ENCODE measurements at places on chromosomes 1 and 21.

DNA sequence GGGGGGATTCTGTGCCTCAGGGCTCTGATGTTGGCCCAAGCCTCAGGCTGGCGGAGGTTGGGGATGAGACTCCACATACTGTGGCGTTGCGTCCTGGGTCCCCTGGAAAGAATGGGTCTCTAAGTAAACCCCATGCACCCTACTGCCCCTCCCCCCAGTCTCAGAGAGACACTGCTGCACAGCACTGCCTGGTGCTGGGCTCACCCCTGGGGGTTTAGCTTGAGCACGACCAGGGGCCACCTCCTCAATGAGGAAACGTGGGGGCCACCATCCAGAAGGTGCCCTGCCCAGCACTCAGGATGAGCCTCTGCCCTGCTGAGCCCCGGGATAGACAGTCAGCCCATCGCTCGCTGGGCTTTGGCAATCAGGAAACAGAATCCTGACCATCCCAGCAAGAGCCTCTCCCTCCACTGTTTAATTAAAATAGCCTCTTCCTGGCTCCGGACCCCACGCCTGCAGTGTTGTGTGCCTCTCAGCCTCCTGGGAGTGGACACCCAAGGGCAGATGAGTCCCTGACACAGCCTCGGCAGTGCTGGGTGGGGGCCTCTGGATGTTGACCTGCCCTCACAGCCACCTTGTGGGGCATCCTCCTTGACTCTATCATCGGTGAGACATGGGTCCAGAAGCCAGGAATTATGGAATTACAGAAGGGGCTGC is 3.5 kb upstream of the KRTAP10-4 start:
- no peak for DNase-seq

- no peak for DNase-seq
Measured at GRCh38 chr1:200221614-200222282, 188.1 kb downstream of the ZNF281 start.

- DNase-seq: no peak
Measured at GRCh38 chr1:56824938-56825337, 5.7 kb upstream of the FYB2 start.

- no peak for DNase-seq
Measured at GRCh38 chr1:182739545-182739944, 50.0 kb upstream of the NPL start.

GRCh38 chr1:48878191-48878940 is 101.7 kb upstream of the BEND5 start:
- DNase-seq: no peak

- DNase-seq: no peak
Measured at GRCh38 chr1:171581226-171581625, 40.8 kb upstream of the MYOCOS start.

GRCh38 chr1:64679177-64679576 is 65.7 kb upstream of the RAVER2 start:
- DNase-seq: no peak

GRCh38 chr1:180185281-180185680 is 30.6 kb downstream of the QSOX1 start:
- DNase-seq: no peak

- DNase-seq: no peak
Measured at GRCh38 chr21:29187944-29188343, 57.5 kb downstream of the MAP3K7CL start.

DNA sequence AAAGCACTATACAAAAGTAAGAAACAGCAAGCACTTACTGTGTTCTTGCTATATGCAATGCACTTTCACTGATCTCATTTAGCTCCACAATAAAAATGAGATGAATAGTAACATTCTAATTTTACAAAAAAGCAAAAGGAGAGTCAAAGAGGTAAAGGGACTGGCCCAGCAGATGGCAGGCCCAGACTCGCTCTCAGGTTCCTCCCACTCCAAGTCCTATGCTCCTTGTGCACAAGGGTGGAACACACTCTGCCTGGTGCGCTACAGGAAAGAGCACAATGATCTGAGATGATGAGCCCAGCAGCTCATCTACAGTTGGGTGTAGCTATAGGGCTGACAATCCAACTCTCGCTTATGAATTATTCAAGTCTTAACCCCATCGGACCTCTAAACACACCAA is 94.1 kb upstream of the LYST start:
- no peak for DNase-seq

GRCh38 chr1:205772607-205773032 is 2.7 kb downstream of the RAB29 start:
- no peak for DNase-seq

DNA sequence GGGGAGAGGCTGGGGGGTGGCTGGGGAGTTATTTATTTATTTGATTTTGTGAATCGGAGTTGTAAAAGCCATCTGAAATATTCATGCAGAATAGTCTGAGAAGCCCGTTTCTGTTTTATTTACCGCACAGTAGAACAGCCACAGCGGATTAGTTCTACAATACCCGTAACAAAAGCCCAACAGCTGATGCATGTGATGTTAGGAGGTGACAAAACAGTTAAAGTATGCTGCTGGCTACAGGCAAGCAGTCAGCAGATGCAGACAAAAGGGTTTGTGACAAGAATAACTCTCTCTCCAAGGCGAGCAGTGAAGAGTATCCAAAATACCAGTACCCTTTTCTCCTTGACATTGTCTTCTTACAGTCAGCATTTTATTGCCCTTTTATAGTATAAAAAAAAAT is 42.0 kb downstream of the PROX1 start:
- DNase-seq: no peak

DNA sequence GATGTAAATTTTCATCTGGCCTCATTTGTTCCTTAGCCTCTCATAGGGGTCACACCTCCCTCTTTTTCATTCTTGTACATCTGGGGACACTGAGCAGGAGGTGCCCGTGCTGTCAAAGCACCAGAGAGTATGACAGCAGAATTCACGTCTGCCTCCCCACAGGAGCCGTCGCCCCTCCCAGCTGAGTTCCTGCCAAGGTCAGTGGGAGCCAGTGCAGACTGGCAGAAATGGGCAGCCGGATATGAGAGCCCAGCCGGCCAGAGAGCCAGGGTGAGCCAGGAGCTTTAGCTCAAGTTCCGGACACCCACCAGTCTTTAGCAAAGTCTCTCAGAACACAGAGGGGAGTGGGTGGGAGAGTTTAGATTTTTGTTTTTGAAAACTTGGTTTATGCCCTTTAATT is 21.9 kb downstream of the GPR137B start:
- no peak for DNase-seq

DNA sequence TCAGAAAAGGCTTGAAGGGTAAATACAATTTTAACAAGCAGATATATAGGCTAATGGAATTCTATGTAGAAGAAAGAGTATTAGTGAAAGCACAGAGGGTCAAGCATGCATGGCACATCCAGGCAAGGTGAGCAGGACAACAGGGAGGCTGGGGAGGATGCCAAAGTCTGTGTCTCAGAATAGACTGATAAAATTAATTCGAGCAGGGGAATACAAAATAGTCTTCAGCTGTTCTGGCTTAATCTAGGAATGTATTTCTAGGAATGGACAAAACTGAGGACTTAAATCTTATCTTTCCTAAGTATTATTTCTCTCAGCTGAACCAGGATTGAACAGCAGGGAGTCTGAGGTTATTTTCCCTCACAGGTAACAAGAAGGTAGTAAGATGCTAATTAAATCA is 35.2 kb downstream of the NVL start:
- no peak for DNase-seq

DNA sequence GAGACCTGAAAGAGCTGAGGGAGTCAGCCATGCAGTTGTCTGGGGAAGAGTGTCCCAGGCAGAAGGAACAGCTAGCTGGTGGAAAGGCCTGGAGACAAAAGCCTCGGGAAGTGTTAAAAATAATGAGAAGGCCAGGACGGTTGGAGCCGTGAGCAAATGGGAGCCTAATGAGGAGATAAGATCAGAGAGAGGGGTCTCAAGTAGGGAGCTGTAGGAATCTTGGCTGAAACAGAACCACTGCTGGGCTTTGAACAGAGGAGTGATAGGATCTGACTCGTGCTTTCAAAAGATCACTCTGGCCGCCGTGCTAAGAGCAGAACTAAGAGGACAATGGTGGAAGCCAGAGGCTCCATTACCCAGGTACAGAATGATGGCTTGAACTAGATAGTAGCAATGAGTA is 1.9 kb upstream of the FOXJ3 start:
- no peak for DNase-seq

DNA sequence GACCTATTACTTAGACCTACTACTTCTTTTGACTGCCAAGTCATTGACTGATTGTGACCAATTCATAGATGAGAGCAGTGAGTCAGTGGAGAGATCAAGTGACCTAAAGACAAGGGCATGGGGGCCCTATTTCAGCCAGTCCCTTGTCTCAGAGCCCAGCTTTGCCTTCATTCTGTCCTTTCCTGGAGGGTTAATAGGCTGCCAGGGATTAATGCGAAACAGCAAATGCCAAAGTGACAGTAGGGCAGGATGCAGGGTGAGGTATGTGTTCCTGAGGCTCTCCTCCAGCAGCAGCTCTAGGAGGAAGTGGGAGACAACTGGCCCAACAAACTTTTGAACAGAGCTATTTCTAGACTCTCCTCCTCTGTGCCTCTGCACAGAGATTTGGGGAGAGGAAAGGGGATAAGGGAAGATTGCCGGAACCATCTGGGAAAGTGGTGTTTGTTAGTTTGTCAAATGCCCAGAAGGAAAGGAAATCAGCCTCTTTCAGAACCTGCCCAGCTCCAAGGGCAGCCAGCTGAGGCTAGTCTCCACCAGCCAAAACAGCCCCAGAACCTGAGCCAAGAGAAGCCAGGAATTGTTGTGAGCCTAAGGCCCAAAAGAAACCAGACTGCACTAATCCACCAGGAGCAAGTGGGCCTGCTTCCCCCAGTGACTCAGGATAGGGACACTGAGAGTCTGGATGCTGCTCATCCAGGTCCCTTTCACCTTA is 4.9 kb upstream of the S100A3 start:
- no peak for DNase-seq

GRCh38 chr21:34018910-34019309 is 54.5 kb upstream of the MRPS6 start:
- no peak for DNase-seq

- DNase-seq: no peak
Measured at GRCh38 chr1:56175211-56175610, 404.2 kb downstream of the PLPP3 start.

GRCh38 chr1:101200513-101200912 is 36.3 kb upstream of the S1PR1 start:
- no peak for DNase-seq

GRCh38 chr1:155880251-155880650 is 20.9 kb downstream of the SYT11 start:
- no peak for DNase-seq

GRCh38 chr1:207344221-207344620 is 22.7 kb downstream of the CD55 start:
- no peak for DNase-seq

DNA sequence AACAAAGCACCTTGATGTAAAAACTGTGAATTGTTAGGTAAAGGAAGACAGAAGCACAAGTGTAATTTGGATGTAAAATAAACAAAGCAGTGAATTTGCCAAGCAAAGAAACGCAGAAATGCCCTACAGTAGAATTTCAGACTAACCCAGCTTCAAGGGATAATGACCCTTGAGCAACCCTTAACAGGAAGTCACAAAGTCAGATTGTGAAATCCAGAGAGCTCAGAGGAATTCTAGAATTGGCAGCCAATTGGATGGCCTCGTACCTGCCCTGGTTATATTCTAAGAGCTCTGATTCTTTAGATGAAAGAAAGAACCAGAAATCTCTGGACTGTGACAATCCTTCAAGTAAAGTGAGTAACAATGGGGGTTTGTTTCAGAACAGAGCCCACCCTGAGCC is 152.7 kb upstream of the CHRM3 start:
- no peak for DNase-seq

- DNase-seq: no peak
Measured at GRCh38 chr1:223535319-223535718, 130.2 kb downstream of the CAPN8 start.

DNA sequence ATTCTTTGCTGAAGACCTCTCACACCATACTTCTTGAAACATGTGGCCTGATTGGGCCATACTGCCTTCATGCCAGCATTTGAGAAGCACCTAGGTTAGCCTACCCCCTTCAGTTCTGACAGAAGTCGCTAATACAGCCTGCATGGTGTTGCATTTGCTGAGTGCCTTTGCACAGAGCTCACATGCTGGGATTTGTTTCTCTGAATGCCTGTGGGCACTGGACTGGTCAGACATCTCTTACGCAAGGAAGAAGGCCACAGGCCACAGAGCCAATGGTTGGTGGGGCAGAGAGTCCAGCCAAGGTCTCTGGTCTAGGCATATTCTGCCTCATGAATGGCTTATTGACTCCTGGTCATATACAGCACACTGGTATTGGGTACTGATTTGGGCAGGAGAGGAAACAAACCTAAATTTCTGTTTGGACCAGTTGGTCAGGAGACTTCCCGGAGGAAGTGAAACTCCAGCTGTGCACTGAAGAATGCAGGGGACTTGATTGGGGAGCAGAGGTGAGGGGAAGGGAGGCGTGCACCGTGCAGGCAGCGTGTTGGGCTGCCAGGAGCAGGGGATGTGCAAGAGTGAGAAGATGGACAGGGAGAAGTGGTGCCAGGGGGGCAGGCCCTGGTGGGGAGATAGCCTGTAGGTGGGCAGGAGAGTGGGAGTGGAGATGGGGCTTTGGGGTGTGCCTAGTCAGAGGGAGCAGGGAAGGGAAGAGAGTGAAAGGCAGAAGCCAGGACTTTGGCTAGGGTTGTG is 18.1 kb downstream of the URB2 start:
- DNase-seq: no peak

- DNase-seq: no peak
Measured at GRCh38 chr1:182917378-182917777, 35.6 kb downstream of the SHCBP1L start.

DNA sequence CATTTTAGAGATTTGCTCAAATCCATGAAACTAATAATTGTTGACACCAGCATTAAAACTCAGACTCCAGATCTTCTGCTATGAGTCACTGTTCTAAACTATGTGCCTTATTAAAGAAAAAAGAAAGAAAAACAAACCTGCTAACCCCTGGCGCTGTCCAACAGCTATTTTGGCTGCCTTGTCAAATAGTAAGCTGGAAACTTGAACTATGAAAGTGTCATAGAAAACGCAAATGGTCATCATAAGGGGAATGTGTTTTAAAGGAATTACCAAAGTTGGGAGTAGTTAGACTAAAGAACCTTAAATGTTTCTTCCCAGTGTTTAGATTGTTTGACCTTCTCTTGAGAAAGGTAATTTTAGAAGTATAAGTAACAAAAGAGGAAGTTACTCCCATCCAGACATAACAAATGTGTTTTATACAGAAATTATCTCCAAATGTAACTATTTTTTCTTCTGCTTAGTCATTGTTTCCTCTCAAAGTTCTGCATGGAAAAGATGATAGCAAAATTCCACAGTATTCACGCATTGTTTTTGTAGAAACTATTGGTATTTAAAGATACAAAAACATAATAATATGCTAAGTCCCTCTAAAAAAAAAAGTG is 272.4 kb downstream of the TPR start:
- DNase-seq: no peak

GRCh38 chr1:6225651-6226050 is 10.1 kb downstream of the ICMT start:
- no peak for DNase-seq

DNA sequence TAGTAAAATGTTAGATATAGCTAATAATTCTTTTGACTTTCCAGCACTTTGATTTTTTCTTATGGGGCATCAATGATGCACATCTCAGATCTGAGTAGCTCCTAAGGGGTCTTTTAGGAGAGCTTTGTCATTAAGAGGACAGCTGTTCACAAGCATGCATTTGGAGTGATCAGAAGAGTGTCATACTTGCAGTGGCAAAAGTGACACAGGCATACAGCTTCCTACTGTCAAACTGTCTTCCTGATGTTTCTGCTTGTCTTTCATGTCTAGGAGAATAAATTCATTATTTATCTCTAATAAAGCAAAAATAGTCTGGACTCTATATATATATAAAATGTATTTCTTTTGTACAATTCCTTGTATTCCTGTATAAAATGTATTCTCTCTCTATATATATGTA is 273.0 kb downstream of the PAPPA2 start:
- no peak for DNase-seq
